ENCODE measurements at places on chromosomes 1 and 21.

GRCh38 chr1:18299441-18300338 is 181.0 kb upstream of the KLHDC7A start:
- DNase-seq, result peak; percentile 4

DNA sequence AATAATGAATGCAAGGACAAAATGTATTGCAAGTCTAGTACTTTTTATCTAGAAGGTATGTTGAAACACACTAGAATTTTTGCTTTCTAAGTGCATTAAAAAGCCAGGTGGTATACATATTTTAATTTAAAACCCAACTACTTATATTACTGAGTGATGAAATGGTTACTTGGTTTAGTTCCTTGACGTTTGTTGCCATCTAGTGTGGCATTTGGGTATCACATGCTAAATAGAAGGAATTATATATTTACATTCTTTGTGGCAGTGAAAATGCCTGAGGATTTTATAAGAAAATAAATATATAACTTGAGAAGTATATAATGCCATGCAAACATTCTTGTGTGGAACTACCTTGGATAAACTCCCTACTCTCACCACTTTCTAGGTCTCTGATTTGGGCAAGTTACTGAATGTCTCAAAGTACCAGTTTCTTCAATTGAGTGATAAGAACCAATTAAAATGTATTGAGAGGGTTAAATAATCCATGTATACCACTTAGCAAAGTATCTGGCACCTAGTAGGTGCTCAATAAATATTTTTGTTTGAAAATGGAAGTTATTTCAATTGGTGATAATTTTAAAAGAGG is 69.6 kb downstream of the SDCCAG8 start:
- DNase-seq, result peak; percentile 59

GRCh38 chr1:77828098-77828497 is 48.6 kb downstream of the MIGA1 start:
- DNase-seq, result no peak

DNA sequence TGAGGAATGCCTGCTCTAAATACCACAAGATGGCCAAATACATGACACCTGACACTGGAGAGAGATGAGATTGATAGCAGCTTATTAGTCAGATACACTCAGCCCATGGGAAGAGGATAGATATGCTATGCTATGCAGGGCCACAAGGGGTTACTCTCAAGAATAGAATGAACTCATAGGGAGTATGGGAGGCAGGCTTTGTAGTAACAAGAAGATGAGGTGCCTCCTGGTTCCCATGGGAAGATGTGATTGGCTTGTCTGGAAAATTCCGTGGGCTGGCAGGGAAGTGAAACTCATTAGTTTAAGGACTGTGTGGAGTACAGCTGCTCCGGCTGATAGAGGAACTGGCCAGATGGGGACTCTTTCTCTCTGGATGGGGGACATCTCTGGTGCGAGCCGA is 16.5 kb downstream of the CCDC30 start:
- no peak for DNase-seq

DNA sequence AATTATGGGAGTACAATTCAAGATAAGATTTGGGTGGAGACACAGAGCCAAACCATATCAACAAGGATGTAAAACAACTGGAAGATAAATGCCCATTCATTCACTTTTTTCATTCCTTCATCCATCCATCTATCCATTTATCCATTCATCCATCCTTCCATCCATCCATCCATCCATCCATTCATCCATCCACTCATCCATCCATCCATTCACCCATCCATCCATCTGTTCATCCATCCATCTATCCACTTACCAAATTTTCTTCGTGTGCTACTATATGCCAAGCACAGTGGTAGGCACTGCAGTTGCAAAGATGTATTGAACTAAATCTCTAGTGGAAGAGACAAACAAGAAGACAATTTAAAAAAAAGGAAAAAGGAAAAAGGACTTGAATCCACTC is 14.3 kb upstream of the SIPA1L2 start:
- DNase-seq, result no peak

GRCh38 chr1:119758584-119758983 is 10.1 kb downstream of the HMGCS2 start:
- DNase-seq, result no peak

- DNase-seq, result no peak
Observed at GRCh38 chr1:200178340-200178739, 150.8 kb downstream of the NR5A2 start.

GRCh38 chr1:111789666-111790316 is 34.1 kb downstream of the DDX20 start:
- DNase-seq, result no peak

DNA sequence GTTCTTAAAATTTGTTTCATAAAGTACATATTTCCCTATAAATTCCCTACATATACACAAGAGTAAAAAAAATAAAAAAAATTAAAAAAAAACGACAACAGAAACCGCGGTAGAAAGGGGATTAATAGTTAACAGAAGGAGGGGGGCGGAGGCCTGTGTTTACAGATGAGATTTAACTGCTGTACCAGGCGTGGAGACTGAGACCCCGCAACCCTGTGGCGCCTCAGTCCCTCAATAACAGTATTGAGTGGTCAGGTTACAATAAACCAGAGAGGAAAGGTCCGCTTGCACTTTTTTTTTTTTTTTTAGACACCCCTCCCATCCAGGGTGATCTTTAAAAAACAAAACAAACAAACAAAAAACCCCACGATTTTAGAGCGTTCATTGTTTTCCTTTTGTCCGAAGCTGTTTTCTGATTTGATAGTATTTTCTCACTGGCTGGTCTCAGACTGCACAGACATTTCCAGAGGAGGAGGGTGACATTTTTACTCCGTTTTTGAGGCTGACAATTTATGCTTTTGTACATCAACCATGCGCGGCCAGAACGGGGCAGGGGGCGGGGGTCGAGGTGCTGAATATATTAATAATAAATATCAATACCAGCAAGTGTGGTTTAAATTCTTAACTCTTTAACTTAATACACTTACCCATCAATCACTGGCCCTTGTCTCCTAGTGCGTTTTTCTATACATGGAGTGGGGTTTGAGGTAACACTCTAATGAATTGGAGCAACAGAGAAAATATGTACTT is 1223.9 kb downstream of the BRINP3 start:
- no peak for DNase-seq

DNA sequence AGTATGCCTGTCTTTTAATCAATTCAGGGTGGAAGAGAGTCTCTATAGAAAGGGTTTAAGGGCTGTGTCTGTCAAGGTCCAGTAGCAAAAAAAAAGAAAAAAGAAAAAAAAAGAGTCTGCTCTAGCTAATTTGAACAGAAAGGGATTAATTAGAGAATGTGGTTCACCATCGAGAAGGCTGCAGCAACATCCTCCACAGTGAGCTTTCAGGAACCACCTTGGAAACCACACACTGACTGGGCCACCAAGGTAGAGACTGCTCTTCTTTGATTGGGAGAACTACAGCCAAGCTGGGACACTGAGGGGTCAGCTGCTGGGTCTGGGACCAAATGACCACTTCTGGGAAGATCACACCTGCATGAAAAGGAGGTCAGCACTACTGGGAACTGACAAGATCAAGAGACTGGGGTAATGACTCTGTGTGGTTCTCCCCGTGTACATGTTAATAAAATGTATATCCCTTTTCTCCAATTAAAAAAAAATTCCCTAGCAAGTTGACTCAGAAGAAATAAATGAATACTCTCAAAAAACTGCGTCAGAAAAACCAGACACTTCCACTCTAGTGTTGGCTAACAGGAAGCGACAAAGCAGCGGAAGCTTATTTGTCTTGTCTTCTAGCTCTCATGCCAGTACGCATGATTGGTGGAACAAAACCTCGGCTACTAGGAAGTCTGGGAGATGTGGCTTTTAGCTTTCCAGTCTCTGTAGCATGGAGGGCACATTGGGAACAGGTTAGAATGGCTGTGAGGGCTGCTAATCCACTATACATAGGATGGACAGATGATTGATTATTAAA is 60.0 kb upstream of the IVNS1ABP start:
- DNase-seq, result no peak

DNA sequence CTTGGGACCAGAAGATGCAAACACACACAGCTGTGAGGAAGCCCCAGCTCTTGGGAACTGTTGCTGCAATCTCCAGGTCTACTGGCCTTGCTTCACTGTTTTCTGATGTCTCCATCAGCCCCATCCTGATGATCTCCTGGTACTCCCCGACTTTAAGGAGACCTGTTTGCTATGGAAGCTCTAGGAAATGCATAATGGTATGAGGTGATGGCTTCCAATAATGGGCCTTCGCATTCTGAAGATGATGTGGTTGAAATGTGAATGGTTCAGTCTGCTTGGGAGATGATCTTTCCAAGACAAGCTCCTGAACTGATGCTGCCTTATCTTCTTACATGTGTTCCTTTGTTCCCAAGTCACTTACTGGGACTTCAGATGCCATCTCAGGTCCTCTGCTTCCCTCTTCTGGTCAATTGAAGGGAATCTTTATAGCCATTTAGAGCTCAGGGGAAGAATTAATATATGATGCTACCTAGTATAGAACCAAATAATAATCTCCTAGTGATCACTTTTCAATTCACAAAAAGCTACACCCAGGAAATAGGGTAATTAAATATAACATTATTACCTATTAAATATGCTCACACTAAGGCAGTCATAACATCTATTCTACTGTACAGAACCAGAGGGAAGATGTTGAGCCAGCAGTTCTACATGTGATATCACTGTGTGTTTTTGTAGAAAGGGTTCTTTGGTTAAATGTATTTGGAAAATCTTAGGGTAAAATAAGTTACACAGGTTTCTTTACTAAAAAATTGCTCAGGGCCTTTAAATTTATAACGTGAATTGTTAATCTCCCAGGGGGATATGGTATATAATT is 73.9 kb upstream of the VTCN1 start:
- DNase-seq, result no peak

DNA sequence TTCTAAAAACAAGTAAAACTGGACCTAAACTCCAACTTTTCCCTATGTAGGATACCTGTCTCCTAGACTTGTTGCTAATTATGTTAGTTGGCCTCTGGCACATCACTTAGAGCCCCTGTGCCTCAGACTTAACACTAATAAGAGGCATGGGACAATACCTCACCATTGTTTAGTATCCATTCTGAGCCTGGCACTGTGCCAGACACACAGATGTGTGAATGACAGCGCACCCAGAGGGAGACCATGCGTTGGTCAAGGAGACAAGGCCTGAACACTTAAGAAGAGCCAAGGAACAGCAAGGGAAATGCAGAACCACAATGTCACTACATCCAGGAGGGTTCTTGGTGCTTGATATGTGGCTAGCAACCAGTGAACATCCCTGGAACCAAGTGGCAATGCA is 189.1 kb downstream of the FGGY start:
- no peak for DNase-seq

DNA sequence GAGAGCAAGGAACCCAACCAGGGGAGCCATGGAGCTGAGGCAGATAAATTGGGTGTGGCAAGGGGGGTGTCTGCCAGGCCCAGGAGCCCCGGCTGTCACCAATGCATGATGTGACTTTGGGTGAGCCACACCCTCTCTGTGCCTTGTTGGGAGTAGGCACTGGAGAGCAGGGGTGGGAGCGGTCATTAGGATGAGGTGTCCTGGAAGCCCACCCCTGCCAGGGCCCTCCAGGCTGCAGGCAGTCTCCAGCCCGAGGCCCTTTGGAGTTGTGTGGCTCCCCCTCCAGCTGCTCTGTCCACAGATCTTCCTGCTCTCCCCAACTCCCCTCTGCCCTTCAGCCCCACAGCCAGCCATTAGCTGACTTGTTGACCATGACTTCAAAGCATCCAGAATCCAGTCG is 11.4 kb downstream of the MX2 start:
- no peak for DNase-seq

DNA sequence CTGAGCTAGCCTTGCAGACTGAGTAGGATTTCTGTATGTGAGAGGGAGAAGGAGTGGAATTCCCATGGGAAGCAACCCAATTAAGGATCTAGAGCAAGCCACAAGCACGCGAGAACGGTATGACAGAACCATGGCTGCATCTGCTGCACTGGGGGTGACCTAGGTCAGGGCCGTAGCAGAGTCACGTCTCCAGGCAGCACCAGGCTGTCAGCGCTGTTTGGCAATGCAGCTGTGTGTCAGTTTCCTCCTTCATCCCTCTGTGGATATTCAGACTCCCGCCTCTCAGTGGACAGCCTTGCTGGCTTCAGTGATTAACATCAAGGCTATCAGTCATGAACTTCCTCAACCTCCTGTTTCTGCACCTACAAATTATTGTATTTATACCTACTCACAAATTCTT is 118.1 kb upstream of the PPP2R5A start:
- no peak for DNase-seq

DNA sequence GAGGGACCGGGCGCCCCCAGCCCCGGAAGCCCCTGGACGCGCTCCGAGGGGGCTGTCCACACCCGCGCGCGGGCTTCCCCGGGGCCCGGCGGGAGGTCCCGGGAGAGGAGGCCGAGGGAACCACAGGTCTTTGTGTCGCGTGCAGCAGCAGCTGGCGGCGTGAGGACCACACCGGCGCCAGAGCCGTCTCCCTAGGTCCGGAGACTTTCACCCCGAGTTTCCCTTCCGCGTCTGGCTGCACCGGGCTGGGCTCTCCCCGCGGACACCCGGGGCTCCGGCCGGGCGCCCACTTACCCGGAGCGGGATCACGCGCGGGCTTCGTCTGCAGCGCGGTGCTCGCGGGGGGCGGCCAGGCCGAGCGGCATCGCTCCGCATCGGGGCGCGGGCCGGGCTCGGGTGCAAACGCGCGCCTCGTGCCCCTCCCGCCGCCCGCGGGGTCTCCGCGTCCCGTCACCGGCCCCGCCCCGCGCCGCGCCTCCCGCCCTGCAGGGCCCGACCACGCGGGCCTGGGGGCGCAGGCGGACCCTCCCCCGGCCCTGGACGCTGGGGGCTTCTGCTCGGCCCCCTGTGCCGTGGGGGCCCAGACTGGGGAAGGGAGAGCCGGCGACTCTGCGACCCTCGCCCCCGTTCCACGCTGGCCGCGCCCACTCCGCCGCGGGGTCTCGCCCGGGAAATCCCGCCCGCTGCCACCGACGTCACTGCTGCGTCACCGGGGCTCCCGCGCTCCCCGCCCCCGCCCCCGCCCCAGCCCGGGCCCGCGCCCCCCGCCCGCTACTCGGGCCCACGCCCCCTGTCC is at the start of gene GNG4:
Gene GNG4, minus strand, starts transcription at position 417 of the 796 bp plus-strand sequence. CDS start 65,946 bp downstream, outside the sequence.
- DNase-seq, result no peak

DNA sequence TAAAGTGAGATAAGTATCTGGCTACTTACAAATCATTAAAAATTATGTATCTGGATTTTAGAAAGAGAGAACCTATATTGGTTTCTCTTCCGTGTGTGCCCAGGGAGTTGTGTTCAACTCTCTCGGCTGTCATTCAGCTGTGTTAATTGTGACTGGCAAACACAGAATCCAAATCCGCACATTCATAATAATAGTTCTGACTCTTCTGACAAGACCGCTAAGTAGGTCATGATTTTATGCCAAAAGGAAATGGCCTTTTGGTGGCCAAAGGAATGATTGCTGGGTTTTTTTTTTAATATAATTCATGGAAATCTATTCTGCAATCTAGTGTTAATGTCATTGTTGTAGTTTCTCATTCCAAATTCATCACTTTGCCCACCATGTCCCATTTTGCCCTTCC is 110.7 kb downstream of the AK5 start:
- DNase-seq, result no peak

- no peak for DNase-seq
Observed at GRCh38 chr1:12595757-12596006, 22.3 kb downstream of the DHRS3 start.

All from CD4-positive, alpha-beta T cell treated with Interleukin-15 for 4 hours (primary cell).